Nucleus accumbens (tissue), 56 donors: ENCODE measurements at places on chromosomes 4 and X.

DNA sequence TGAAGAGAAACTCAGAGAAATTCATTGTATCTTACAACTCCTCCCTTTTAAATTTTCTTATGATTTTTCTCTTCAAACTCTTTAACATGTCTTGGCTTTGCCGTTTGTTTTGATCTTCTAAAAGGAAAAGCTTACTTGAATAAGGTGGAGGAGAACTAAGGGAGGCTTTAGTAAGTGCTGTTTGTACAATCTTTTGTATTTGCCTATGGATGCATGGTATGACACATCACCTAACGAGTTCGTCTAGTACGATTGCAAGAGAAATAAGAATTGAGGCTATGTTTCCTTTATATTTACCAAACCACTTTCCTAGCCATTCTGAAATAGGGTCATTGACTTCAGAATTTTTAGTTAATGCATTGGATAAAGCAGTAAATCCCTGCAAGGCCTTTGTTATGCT is 8.4 kb upstream of the BST1 start:
- DNase-seq: no peak

DNA sequence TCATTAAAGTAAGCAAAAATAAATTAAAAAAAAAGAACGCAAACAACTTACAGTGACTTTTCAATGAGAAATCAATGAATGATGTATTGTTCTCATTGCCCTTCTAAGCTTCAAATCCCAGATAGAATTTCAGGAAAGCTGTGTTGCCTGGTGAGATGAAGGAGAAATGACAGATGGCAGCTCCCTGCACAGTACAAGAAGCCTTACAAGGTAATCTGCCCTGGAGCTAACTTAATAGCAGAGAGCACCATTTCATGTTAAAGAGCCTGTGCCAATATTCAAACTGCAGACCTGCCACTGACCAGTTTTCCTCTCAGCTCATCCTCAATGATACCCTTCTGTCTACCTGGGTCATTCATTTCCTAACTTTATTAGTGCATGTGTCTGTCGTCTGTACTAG is 54.0 kb downstream of the GC start:
- no peak for DNase-seq

DNA sequence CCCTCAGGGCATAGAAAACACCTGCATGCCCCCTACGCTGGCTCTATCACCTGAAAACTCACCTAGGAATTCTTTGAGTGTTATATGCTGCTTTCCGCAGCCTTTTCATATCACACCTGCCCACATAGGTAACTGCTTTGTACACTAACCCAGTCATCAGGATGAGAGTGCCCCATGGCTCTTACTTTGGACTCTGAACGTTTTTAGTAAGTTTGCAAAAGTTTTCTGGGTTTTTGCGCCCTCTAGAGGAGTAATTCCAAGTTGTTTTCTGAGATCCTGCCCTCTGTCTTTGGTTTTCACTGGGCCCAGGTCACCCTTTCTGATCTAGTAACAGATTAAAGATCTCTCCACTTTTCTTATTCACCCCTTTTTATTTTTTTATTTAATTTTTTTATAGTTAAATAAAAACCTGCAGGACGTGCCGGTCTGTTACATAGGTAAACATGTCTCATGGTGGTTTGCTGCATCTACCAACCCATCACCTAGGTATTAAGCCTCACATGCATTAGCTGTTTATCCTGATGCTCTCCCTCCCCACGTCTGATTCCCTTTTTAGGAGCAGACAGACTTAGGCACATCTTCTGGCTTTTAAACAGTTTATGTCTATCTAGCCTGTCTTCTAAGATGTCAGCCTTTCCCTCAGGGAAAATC is 139.2 kb downstream of the NWD2 start:
- no peak for DNase-seq

DNA sequence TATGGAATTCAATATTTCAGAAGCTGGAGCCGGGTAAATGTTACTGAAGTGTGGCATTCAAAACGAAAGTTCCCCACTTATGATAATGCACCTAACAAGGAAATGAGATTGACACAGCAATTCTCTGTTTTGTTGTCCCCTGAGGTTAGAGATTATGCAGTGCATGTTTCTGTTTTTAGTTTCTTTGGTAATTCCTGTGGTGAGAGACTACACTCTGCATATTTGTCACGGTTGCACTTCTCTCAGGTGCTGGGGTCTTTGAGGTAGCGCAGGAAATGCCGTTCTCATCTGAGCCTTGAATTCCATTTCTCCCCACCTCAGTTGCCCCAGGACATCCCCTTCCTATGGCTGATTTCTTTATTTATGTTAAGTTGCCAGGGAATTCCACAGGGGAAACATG is 15.3 kb upstream of the BEND4 start:
- no peak for DNase-seq

DNA sequence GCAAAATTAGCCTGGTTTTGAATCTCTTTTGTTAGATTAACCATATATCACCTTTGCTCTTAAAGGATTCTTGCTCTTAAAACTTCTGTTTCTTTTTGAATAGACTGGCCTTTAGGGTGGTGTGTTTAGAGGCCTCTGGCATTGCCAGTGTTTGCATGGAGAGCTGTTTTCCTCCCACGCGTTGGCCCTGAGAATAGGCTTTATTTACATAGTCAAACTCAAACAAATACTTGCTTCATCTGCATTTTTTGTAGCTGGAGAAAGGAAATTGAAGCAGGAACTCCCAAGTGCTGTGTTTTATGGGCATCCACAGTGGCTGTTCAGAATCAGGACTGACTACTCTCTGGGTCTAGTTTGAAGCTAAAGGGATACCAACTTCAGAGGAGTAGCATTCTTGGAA is 2.7 kb downstream of the SHROOM2 start:
- DNase-seq: no peak

GRCh38 chr4:67912080-67912479 is 28.3 kb upstream of the TMPRSS11D start:
- no peak for DNase-seq

GRCh38 chr4:124940387-124940786 is 227.9 kb upstream of the ANKRD50 start:
- no peak for DNase-seq

DNA sequence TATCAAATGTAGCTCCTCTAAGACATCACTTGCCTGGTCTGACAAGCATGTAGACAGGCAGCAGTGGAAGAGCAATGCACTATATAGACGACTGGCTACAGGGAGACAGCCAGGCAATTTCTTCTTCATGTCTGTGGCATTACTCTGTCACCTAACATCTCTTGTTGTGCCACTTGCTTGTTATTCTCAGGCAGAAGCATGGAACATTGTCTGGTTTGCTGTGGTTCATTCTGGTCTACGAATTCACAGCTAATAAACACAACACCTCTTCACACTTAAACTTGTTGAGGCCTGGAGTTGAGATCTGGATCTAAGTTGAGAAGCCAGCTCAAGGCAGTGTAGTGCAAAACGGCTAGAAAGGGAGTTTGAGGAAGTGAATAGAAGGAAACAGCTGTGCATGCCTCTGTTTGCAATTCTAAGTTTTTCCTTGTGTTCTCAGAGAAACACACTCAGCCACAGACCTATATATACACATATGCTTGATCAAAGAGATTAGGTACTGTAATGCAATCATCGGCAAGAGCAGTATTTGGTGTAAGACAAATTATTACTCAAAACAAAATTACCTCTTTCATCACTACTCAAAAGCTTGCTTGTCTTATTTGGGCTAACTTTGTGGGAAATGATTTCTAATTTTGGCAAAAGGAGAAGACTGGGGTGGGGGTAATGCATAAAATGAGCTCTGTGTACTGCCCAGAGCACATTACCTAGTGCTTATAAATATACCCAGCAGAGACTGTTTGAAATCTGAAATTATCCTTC is 243.8 kb downstream of the PPP3CA start:
- no peak for DNase-seq

DNA sequence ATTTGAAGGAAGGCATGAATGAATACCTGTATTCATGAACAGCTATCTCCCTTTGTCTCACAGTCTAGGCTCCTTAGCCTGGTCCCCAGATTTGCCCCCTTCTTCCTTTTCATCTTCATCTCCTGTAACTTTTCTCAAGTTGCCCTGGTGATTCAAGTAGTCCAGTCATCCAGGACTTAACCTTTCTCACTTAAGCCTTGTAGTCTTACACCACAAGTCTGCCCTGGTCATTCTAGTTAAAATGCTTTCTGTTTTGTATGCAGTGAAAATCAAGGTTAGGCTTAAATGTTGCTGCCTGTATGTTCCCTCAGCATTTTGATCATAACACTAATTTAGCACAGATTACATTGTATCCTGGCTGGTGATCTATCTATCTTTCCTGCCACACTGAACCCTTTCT is 58.5 kb upstream of the SLC7A11 start:
- DNase-seq: no peak

DNA sequence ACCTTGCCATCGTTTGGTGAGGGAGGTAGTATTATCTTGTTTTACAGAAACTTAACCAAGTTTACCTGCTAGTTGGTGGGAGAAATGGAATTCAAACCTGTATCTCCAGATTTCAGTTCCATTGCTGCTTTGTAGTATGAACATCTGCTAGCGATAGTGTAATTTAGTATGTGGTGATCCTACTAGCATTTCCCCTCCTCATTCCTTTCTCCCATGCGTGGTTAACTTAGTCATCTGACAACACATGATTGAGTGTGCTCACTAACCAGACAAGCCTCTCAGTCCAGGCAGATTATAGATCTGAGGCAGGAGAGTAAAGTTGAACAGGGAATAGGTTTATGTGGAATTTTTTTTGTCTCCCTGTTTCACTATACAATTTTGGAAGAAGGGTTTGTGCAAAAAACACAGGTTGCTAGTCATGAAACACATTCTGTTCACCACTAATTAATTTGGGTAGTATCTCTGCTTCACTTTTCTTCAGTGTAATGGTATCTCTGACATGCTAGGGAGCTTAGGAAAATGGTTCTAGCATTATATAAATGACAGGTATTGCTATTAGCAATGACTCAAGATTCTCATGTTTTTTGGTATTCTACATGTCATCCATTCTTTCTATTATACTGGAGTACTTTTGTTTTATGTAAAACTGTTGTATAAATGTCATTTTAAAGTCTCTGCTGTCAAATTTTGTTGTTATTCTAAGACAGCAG is 21.7 kb downstream of the RBPJ start:
- no peak for DNase-seq

DNA sequence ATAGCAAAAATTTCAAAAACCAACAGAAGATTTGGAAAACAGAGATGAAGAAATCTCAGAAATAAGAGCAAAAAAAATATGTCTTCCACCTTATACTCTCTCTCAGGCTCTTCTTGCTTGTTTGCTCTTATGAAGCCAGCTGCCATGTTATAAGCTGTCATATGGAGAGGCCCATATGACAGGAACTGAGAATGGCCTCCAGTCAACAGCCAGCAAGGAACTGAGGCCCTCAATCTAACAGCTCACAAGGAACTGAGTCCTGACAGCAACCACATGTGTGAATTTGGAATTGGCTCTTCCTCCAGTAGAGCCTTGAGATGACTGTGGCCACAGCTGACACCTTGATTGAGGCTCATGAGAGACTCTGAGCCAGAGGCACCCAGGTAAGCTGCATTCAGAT is 51.3 kb upstream of the MAOA start:
- no peak for DNase-seq

DNA sequence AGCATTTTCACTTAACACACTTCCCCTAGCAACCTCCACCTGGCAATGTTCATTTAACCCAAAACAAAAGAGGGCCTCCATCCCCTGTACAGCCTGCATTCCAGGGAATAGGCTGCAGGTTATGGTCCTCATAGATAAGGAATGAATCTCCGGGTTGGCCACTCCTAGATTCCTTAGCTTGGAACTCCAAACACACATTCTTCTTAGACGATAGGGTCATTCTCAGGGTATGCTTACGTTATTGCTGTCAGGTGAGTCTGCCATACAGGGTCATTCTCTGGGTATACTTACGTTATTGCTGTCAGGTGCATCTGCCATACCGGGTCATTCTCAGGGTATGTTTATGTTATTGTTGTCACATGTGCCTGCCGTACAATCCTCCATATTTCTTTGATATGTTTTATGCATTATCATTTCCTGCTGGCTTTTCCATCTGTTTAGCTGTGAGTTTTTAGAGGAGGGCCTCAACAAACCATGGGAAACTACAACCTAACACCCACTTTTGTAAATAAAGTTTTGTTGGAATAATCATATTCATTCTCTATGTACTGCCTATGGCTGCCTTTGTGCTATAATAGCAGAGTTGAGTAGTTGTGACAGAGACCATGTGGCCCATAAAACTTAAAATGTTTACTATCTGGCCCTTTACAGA is 8.2 kb upstream of the AFF1 start:
- no peak for DNase-seq

- DNase-seq: no peak
These were observed 404.8 kb downstream of the KLHL13 start for GRCh38 chrX:117711782-117712181.

- no peak for DNase-seq
These were observed 28.6 kb downstream of the FAM241A start for GRCh38 chr4:112173593-112174558.
